ENCODE measurements at places on chromosomes 3 and 15.
A peak's percentile ranks its signal among the peaks of the same experiment; 100 is the strongest.

DNA sequence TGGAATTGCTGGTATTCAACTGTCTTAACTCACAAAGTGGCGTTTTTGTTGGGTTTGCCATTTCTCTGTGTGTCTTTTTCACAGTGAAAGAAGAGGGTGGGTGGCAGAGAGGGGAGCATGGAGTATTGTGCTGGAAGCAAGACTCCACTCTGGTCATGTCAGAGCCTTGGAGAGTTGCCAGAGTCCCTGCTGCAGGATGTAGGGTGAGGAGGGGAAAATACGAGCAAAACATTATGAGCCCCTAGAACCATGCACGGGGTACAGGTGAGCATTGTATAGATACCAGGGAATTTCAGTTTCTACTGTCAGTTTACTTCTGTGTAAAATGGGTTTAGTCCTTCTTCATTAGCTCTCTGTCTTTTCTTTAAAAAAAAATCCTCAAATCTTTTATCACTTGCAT is 249.9 kb downstream of the CACNA2D3 start:
- DNase-seq: no peak

GRCh38 chr3:102158080-102158740 is 276.6 kb upstream of the ZPLD1 start:
- no peak for DNase-seq

DNA sequence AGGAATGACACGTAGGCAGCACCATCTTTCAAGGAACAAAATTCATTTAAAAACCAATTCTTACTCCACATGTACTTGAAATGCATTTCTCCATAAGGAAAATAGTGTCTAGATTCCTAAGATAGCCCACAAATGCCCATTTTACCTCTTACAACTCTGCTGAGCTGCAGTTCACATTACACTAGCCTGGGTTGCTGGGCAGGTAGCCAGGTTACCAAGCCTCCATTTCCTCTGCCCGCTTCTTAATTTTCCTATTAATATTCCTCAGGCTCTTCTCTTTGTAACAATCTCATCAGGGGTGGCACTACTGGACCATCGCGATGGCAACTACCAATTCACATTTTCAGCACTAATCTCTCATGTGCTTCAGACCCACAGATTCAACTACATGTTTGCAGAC is 10.8 kb downstream of the ATP13A3 start:
- DNase-seq: no peak

DNA sequence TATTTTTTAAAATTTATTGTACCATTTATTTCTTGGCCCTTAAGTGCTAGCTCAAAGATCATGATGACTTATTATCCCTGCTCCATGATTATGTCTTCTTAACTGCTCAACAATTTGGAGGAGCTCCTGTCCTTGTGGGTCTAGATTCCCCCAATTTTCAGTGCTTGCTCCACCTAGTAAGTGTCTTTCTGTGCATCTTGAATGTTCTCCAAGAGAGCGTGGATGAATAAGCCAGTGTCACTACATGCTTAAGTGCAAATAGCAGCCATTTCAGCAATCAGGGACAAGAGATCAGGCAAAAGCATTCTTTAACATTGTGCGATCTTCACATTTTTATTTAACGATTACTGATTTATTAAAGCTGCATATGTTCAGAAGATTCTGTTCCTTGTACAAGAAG is 99.4 kb downstream of the ALCAM start:
- no peak for DNase-seq

GRCh38 chr3:18351823-18352744 is 73.1 kb downstream of the SATB1 start:
- no peak for DNase-seq

DNA sequence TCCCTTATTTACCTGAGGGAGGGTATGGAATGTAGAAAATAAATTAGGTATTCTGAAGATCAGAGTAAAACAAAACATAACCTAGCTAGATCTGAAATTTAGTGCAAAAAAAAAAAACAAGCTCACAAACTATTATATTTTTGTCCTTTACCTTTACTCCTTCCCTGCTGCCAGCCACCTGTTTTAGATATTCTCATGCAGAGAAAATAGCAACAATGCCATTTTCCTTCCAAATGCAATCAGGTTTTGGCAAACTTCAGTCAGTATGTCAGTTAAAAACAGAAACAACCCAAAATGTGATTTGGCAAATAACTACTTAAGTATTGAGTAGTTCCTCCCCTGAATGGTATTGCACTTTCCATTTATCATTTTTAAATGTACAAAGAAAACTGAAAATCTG is 35.8 kb downstream of the PEAK1 start:
- DNase-seq: no peak

- no peak for DNase-seq
These were observed 26.5 kb downstream of the NANOGP8 start for GRCh38 chr15:35058534-35059054.

- no peak for DNase-seq
These were observed 177.7 kb downstream of the VGLL4 start for GRCh38 chr3:11465744-11466616.

DNA sequence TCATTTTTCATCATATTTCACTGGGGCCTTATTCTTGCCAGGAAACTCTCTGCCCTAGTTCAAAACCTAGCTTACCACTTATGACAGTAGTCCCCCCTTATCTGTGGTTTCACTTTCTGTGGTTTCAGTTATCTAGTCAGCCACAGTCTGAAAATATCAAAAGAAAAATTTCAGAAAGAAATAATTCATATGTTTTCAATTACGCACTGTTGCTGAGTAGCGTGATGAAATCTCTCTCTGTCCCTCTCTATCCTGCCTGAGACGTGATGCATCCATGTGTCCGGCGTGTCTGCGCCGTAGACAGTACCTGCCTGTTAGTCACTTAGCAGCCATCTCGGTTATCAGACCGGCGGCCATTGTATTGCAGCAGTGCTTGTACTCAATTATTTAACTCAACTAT is 369.9 kb upstream of the MCTP2 start:
- DNase-seq: no peak

- DNase-seq: peak; percentile 15
These were observed 30.1 kb downstream of the FOXL2 start for GRCh38 chr3:138916824-138917223.

GRCh38 chr3:152879130-152879789 is 44.3 kb downstream of the P2RY1 start:
- DNase-seq: no peak

DNA sequence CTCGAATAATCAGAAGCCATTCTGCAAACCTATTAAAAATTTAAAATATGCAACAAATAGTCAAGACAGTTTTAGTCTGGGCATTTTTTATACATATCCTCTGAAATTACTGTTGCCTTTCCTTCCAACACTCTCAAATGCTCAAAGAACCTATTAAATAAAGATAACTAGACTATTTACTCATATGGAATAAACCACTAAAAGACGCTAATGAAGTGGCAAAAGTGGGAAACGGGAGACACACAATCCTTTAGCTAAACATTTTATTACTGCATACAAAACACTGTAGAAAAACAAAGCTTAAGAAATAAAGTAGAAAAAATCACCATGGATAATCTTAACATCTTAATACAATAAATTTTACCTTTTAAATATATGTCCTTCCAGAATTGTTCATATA is 75.4 kb downstream of the HERC1 start:
- DNase-seq: no peak

DNA sequence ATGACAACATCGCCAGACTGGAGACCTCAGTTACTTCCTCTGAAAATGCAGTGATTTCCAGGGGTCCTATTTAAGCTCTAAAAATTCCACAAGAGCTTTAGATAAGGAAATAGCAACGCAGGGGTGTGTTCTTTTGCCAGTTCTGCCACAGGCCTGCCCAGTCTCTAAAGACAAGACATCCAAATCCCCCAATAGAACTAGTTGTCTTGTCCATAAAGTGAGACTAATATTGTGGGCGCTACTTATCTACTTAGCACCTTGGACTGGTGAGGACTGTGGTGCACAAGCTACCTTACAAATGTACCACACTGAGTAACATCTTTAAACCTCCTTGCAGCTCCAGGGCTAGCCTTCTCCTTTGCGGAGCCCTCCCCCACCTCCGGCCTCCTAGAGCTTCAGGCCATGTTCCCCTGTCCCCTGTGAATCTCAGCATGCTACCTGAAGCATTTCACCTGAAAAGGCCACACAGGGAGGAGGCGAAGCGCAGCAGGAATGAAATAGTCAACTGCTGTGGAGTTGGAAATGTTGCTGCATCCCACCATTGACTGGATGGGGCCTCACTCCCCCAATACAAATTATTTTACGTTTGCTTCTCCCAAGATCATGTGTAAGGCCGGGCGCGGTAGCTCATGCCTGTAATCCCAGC is 9.6 kb upstream of the LRRC2 start:
- DNase-seq: no peak

DNA sequence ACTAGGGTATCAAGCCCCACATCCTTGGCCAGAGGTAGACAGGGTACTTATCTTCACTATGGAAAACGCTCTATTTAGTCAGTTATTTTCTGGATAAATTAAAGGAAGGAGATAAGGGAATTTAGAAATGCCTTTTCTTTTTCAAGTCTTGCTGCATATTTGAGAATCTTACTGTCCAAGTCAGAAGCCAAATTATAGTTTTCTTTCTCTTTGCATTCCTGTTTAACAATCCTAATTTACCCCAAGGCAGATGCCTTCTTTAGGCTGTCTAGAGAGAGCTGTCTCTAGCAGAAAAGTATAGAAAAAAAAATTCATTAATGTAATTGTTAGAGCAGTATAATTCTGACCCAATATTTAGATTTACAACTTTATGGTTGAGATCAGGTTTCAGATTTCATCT is 64.4 kb upstream of the TBC1D5 start:
- DNase-seq: no peak

DNA sequence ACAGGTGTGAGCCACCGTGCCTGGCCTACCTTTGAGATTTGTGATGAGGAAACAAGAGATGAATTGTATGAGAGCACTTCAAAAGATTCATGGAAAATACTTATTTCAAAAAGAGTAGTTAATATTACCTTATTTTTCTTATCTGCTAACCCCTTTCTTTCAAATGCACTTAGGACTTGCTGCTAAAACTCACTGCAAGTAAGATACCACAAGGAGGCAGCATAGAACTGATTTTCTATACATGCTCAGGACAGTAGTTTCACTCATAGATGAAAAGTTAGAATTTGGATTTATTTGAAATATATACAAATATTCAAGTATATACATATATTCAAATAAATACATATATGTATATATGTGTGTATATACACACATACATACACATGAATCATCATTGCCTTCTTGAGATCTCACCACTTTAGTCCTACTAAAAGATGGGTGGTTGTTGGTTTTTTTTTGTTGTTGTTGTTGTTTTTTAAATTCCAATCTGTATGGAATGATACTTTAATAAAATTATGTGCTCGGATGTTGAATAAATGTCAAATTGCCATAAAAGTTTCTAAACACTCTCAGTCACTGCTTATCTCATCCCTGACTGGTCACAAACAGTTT is 2.4 kb downstream of the CCNDBP1 start:
- peak; percentile 50 for DNase-seq

DNA sequence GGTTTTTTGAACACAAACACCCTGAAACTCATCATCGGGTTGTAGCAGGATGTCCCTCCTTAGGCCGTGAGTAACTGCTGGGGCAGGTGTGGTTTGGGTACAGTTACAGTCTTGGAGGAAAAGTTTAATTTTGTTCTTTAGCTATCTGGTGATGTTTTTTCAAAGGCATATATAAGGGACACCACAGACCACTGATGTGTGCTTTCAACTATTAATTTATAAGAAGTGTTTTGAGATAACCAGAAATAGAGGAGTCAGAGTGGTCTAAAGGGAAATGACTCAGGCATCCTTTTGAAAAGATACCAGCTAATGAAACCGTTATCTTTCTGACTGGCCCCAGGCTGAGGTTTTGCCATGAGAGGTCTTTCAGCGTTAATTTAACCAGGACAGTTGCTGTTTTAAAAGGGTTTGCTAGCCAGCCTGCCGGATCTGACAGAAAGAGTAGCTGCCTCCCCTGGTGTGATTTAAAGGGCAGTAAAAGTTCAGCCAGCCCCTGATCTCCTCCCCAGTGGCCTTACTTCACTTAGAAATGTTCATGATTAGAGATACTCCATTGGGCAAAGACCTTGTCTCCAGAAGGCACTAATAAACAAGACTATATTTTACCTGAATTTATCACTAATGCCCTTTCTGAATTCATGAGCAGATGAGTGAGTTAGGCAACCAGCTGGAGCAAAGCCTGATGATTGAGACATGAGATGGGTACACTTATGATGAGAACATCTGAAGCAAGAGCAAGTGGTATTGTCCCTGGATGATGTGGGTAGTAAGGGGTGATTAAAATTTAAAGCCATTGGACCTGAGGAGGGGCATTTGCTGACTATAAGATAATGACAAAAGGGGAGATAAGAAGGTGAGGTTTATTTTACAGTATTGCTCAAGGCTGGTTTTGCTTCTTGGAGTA is 482.5 kb upstream of the TBL1XR1 start:
- DNase-seq: no peak

DNA sequence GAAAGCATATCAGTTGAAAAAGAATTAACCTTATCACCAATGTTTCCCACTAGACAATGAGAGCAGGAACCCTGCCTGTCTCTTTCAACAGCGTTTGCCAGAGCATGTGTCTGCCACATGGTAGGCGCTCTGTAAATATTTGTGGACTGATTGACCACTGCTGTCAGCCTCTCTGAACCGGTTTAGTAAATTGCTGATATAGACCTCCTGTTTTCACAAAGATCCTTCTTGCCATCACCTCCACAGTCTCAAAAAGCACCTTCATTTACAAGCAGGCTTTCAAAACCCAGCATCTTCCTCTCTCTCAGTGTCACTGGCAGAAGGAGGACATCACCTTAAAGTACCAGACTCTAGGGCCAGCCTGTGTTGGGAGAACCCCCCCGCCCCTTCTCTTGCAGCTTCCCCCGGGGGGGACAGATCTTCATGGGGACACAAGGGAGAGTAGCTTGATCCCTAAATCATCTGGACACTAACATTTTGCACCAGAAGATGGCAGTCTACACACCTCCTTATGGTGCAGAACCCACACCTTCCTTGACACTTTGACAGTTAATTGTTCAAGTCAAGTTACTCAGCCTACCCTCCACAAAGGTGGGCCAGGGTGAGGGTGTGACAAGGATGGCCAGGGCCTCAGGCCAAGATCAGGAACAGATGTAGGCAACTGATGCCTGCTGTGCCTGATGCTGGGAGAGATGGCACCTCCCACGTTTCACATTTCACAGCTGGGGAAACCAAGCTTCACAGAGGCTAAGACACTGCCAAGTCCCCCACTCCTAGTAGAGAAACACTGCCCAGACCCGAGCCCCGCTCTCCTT is 37.8 kb upstream of the USP3 start:
- DNase-seq: peak; percentile 92

DNA sequence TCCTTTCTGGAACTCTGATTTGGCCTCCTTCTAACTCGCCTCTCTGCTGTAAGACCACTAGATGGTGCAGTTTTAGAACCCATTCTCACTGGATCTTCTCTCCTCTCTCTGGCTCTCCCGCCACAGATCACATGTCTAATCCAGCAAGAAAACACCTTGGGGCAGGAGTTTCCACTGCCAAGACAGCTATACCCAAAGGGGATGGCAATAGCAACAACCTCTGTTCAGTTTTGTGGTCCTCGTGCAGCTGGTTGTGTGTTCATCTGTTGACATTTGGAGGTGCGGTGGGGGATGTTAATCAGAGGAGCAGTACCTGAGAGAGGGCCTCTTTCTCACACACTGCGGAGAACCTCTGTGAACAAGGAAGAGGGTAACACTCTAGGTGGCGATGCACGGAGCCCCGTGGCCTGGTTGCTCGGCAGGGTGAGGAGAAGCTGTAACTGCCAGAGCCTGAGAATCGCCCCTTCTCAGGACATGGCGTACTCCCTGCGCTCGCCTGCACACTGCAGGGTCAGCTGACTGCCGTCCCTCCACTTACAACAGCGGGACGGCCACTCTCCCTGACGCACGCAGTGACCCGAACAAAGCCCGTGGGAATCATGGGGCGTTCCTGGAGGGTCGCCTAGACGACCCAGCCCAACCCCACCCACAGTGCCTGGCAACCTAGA is at the start of gene TEX55:
Gene TEX55 (plus strand): TSS at position 666 of the 668 bp plus-strand sequence. CDS start 25 bp downstream, outside the sequence.
- peak; percentile 67 for DNase-seq

GRCh38 chr15:57726411-57726810 is 19.9 kb downstream of the POLR2M start:
- no peak for DNase-seq

All from NCI-H524 (cell line).